K562 (cell line): ENCODE measurements at places on chromosomes 7 and 10. TPM values are rescaled to one million over a fixed set of nuclear protein-coding genes. Genes with fewer than 3 reads are reported as not detected.

PRR15 gene
- polyA plus RNA-seq: not detected in 2 replicates

- no peak for DNase-seq
Measured at GRCh38 chr7:130227883-130228575, 20.4 kb downstream of the SSMEM1 start.

DNA sequence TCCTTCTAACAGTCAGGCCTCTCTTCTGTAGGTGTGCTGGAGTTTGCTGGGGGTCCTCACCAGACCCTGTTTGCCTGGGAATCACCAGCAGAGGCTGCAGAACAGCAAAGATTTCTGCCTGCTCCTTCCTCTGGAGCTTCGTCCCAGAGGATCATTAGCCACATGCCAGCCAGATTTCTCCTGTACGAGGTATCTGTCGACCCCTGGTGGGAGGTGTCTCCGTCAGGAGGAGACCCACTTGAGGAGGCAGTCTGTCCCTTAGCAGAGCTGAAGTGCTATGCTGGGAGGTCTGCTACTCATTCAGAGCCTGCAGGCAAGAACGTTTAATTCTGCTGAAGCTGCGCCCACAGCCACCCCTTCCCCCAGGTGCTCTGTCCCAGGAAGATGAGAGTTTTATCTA lies 611.1 kb upstream of the COBL start:
- no peak for DNase-seq

DNA sequence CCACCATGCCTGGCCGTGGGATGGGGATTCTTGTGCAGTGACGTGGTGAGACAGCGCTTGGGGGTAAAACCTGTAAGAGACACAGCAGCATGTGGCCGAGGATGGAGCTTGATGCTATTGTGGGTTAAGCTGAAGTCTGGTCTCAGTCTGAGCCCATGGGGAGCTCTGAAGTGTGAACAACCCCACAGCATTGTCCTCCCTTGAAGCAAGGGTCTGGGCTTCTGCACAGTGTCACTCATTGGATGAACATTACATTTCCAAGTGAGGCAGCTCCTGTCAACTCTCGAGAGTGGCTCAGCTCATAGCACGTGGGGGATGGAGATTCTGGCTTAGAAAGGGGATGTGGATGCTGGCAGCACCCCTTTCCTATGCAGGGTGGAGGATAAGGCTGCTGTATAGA lies 32.2 kb upstream of the ZNF438 start:
- DNase-seq: no peak

DNA sequence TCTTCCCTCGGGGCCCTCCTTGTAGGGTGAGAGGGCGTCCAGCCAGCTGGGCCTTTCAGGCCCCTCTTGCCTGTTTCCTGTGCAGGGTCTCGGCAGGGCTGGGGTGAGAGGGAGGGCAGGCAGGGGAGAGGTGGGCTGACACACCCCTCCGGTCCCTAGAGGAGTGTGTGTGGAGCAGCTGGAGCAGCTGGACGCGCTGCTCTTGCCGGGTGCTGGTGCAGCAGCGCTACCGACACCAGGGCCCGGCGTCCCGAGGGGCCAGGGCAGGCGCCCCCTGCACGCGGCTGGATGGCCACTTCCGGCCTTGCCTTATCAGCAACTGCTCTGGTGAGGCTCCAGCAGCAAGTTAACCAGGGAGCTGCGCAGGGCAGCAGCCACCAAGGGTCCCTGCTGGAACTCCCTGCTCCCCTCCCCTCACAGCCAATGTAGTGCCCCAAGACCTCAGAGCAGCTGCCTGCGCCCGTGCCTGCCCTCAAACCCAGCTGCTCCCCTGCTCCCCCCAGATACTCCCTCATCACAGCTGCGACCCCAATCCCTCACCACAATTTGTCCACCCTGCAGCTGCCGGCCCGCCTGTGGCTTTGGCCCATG lies 15.7 kb upstream of the ZNF862 start:
- peak; percentile 23 for DNase-seq

AGBL3 gene
- polyA plus RNA-seq: 1.4 and 1.8 TPM in 2 replicates

PLA2G12B gene
- polyA plus RNA-seq: not detected in 2 replicates

DNA sequence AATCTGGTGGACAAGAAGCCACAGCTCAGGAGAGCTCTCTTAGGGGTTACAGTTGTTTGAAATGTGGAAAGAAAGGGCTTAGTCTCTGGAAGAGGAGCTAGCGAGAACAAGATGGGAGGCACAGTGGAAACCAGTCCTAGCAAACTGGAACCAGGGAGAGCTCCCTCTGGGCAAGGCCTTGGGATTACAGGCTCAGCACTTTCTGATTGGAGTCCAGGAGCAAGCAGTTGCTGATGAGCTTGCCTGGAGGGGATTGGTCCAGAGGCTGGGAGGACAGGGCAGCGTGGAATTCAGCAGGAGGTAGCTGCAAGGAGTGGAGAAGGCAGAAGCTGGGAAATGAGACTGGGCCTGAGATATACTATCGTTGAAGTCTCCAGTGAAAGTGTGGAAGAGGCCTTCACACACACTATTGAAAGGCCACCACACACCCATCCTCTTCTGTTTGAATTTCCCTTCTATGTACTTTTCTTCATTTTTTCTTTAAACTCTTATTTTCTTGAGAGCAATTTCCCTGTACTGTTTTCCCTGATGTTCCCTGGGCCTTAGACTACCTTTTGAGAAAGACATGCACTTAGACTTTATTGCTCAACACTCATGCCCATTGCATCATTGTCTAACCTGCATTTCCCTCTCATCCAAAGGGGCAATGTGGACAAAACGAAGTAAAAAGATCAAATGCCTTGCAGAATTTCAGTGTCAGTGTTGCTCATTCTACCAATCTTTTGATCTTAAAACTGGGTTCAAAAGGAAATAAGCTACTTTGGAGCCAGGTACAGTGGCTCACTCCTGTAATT lies 57.8 kb upstream of the LANCL2 start:
- DNase-seq: no peak

XRCC2 gene
- 46.1 and 51.9 TPM in 2 replicates for polyA plus RNA-seq

DNAJB9 gene
- polyA plus RNA-seq: 9.1 and 15.1 TPM in 2 replicates

FFAR4 gene
- polyA plus RNA-seq: not detected in 2 replicates

- DNase-seq: peak; percentile 58
Measured at GRCh38 chr10:62817121-62817765, 1.1 kb upstream of the EGR2 start.

- no peak for DNase-seq
Measured at GRCh38 chr7:45584261-45585210, 10.4 kb downstream of the ADCY1 start.

AKR1C4 gene
- polyA plus RNA-seq: not detected in 2 replicates

GRCh38 chr7:110483553-110483952 lies 607.4 kb upstream of the LRRN3 start:
- no peak for DNase-seq

ITIH5 gene
- polyA plus RNA-seq: 3.0 and 5.2 TPM in 2 replicates

DNA sequence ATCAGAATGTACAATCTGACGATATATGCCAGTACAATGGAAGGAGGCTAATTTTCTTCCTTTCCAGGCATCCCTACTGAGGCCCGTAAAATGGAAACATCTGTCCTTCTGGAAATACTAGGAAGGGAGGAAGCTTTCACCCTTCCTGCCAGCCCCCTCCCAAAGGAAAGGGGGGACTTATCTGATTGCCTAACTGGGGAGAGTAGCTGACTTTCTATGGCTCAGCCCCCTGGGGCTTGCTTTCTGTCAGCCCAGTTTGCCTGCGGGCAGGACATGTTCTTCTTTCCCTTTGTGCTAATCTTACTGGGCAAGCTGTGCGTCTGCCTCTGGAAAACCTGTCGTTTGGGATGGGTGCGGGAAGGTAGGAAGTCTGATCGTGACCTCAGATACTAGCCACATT lies 508.9 kb downstream of the SUGCT start:
- no peak for DNase-seq

GRCh38 chr7:75861636-75862035 lies 17.2 kb upstream of the RHBDD2 start:
- DNase-seq: no peak

GRCh38 chr10:64430690-64431323 lies 909.6 kb downstream of the REEP3 start:
- peak; percentile 75 for DNase-seq

DNA sequence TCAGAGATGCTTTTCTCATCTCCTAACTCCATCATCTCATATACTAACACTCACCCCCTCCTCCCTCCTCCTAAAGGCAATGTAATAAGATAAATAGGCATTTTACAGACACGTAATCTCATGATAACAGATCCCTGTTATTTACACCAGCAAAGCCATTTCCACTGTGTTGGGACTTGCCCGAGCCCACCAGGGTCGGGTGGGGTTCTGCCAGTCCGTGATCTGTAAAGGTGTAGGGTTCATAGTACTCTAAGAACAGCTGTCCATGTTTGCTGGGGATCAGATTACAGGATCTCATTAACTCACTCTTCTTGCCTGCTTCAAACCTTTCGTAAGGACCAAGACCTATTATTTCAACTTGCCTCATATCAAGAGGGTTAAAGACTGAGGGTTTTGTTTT lies 172.4 kb downstream of the FZD1 start:
- DNase-seq: no peak

DNA sequence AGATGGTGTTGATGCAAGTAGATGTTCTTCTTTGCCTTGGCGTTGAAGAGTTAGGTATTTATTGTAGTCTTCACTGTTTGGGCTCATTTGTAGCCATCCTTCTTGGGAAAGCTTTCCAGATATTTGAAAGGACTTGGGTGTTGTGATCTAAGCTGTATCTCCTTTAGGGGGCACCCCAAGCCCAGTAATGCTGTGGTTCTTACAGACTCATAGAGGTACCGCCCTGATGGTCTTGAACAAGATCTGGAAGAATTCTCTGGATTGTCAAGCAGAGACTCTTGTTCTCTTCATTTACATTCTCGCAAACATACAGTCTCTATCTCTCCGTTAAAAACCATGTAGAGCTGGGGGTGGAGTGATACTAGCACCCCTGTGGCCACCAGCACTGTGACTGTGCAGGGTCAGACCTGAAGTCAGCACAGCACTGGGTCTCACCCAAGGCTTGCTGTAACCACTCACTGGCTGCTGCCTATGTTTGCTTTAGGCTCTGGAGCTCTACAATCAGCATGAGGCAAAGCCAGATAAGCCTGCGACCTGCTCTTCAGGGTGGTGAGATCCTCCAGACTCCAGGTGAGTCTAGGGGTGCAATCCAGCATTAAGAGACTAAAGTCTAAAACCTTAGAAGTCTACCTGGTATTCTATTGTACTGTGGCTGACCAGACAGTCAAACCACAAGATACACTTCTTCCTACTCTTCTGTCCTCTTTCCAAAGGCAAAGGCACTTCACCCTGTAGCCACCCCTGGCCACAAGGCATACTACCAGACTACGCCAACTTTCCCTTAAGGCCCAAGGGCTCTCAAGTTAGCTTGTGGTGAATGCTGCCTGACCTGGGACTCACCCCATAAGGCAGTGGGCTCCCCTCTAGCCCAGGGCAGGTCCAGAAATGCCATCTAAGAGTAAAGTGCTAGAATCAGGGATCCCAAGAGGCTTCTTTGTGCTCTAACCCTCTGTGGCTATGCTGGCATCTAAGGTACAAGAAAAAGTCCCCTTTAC lies 209.7 kb upstream of the TMEM196 start:
- DNase-seq: no peak

MSMB gene
- 0.60 TPM in 1 of 2 replicates, not detected in the other for polyA plus RNA-seq

GRCh38 chr10:97197030-97197500 lies 11.3 kb upstream of the SLIT1 start:
- DNase-seq: no peak

PRPS1L1 gene
- polyA plus RNA-seq: 0.08 TPM in 1 of 2 replicates, not detected in the other

FAM131B gene
- not detected in 2 replicates for polyA plus RNA-seq

PTPRE gene
- polyA plus RNA-seq: 0.03 TPM in 1 of 2 replicates, not detected in the other

DNA sequence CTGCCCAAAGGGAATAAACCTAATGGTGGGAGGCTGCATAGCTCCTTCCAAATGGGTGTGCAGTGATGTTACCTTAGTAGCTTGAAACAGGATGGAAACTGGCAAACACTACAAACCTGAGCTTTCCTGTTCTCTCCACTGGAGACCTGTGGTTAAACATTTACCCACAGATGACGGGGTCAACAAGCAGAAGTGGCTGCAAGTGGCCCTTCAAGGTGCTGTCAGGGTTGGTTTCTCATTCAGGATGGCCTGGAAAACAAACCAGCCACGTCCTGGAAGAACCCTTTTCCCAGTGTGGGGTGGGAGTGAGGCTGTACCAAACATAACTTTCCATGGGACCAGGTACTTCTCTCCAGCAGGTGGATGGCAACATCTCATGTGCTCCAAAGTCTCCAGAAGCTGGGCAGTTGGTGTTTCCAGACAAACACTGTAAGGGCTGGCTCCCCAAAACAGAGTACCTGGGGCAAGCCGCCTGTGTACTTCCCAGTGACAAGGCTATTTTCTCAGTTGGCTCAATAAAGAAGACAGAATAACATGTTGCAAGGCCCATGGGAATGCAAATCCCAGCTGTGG lies 67.5 kb downstream of the DNAJB9 start:
- DNase-seq: no peak

DNA sequence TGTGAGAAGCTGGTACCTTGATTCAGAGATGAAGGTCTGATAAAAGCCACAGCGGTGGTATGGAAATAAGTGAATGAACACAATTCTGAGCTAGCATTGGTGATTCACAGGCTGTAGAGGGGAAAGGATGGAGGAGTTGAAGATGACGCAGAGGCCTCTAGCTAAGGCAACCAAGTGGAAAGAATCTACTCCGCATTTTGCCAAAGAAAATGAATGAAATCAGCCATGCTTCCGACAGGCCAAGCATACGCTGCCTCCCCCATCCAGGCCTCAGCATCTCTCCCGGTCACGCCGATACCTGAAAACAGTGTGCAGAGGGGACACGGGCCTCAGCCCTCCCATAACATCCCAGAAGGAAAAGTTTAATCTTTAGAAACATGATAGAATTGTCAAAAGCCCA lies 124.3 kb upstream of the UNC5B start:
- no peak for DNase-seq

GRCh38 chr7:100204454-100204853 lies 15.3 kb upstream of the PVRIG start:
- no peak for DNase-seq

DNA sequence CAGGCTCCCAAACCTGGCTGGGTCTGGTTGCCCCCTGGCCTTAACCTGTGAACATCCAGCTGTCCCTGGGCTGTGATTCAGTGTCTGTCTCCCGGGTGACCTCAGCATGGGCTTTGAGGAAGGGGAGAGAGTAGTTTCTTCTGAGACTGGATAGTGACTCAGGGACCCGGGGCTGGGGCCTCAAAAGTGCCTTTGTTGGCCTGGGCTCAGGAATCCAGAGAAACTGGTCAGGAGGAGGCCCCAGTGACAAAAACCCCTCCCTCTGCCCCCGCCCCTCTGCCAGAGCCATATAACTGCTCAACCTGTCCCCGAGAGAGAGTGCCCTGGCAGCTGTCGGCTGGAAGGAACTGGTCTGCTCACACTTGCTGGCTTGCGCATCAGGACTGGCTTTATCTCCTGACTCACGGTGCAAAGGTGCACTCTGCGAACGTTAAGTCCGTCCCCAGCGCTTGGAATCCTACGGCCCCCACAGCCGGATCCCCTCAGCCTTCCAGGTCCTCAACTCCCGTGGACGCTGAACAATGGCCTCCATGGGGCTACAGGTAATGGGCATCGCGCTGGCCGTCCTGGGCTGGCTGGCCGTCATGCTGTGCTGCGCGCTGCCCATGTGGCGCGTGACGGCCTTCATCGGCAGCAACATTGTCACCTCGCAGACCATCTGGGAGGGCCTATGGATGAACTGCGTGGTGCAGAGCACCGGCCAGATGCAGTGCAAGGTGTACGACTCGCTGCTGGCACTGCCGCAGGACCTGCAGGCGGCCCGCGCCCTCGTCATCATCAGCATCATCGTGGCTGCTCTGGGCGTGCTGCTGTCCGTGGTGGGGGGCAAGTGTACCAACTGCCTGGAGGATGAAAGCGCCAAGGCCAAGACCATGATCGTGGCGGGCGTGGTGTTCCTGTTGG lies at the start of gene CLDN4:
TSS of gene CLDN4 (plus strand) at position 316 of the 903 bp plus-strand sequence. CDS start at position 522, 206 bp downstream.
- no peak for DNase-seq

GRCh38 chr10:104243512-104243911 lies 11.2 kb upstream of the GSTO1 start:
- DNase-seq: no peak
